Caco-2 (cell line): ENCODE measurements at places on chromosomes 5 and 9.

DNA sequence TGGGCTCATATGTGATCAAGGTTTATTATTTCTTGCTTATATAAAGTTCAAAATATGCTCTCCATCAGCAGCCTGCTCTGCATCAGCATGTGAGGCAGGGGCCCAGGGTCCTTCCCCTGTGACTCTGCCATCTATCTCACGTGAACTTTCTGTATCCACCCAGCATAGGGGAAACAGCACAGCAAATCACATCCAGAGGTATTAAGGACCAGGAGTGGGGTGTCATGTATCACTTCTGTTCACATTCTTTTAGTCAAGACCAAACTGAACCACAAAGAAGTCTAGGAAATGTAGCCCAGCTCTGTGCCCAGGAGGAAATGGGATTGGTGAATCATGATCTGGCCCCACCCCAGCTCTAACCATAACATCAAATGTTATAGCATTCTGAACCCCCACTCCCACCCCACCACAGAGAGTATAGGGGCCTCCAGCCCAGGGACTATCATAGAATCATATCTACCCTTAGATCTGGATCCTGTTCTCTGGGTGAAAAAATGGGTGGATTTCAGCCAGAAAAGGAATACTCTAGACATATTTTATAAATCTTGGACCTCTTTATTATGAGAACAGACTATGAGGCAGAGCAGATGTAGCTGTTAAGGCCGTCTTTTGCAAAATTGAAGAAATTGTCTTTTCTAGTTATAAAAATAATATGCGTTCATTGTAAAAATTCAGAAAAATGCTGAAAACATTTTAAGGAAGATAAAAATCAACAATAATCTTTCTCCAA is 473.7 kb downstream of the ARHGEF28 start:
- DNase-seq: no peak

GRCh38 chr5:73678322-73678740 is 52.3 kb downstream of the ARHGEF28 start:
- peak; percentile 36 for DNase-seq

DNA sequence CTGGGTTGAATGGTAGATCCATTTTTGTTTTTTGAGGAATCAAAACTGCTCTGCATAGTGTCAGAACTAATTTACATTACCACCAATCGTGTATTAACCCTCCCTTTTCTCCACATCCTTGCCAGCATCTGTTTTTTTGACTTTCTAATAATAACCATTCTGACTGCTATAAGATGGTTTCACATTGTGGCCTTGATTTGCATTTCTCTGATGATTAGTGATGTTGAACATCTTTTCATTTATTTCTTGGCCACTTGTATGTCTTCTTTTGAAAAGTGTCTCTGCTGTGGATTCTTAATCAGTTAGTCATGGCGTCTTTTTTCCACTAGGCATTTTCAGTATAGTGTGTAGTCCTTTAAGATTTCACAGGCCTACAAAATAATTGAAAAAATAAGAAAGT is 2144.3 kb upstream of the C9orf72 start:
- no peak for DNase-seq

- DNase-seq: no peak
Measured at GRCh38 chr9:2414465-2414864, 207.1 kb upstream of the VLDLR start.

- no peak for DNase-seq
Measured at GRCh38 chr5:17455942-17456341, 42.1 kb upstream of the TAF11L2 start.

GRCh38 chr5:104082754-104083153 is 520.2 kb upstream of the NUDT12 start:
- no peak for DNase-seq

GRCh38 chr5:38258319-38259061 is at the start of gene EGFLAM:
Gene EGFLAM, plus strand, starts transcription at chr5:38258559. Its CDS starts 196 bp downstream, at chr5:38258755.
- peak; percentile 43 for DNase-seq

DNA sequence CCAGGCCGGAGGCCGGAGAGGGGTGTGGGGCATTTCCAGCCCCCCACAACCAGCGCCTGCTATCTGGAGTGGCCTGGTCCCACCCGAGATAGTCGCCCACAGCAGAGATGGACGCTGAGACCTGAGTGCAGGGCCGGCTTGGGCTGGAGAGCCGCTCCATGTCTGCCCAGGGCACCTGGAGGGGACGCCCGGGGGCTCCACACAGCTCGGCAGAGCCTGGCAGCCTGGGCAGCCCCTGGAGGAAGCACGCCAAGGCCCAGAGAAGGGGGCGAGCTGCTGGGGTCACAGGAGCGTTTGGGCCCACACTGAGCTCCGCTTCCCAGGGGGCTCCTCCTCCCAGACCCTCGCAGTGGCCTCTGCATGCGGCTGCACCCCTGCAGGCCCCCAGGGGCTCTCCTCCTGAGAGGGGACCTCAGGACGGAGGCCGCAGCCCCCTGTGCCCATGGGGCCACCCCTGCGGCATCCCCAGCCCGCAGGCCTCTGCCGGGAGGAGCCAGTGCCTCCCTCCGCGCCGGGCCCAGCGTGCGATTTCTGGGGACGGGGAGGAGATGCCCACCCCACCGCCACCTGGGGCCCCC is 42.2 kb upstream of the EGFL7 start:
- DNase-seq: no peak

DNA sequence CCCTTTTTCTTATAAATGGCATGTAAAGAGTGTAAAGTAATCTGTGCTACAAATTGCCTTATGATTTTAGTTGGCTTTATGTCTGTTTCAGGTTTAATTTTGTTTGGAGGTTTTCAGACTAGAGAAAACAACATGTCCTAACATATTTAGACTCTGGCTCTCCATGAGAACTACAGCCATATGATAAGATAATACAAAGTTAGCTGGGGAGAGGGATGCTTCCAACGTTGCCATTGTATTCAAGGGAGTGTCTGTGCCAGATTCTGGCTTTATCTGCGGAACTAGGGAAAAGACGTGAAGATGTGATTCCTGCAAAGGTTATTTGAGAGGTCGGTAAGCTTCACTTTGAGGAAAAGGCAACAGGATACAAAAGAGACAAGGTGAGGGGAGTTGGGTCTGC is 140.0 kb upstream of the OTULINL start:
- no peak for DNase-seq
